H1 (cell line): ENCODE measurements at places on chromosomes 3 and 15. TPM values are rescaled to one million over a fixed set of nuclear protein-coding genes. Genes with fewer than 3 reads are reported as not detected.

GRCh38 chr3:152069871-152070270 is 196.4 kb downstream of the SUCNR1 start:
- no peak overlapping the region for H3K4me3 ChIP-seq
- no peak overlapping the region for H3K27ac ChIP-seq
- no peaks in the 10 kb centered on the region for H3K36me3 ChIP-seq
- no peak for DNase-seq

- H3K27ac ChIP-seq, result no peak overlapping the region
- peaks cover 4% of the 10 kb centered on the region; the same call in 1 of the 2 replicates for H3K4me1 ChIP-seq
- no peaks in the 10 kb centered on the region for H3K36me3 ChIP-seq
- H3K4me3 ChIP-seq, result no peak overlapping the region
- no peaks in the 10 kb centered on the region for H3K27me3 ChIP-seq
Observed at GRCh38 chr3:127224118-127224517, 31.2 kb downstream of the PRR23E start.

DNA sequence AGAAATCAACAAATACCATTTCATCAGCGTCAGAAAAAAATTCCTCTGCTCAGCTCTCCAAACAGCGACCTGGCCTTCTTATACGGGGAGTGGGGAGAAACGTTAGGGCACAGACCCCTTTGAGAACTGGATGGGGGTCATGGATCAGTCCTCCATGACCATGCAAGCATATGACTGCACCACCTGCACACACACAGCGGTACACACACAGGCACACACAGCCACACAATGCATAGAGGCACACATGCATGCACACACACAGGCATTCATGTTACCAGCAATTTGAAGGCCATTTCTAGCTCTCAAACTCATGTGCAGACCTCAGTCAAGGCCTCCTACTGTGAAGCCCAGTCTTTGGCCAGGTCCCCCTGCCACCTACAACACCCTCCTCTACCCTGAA is 50.2 kb downstream of the SLC41A3 start:
- H3K4me3 ChIP-seq, result no peak overlapping the region
- no peaks in the 10 kb centered on the region for H3K4me1 ChIP-seq
- no peaks in the 10 kb centered on the region for H3K36me3 ChIP-seq
- no peaks in the 10 kb centered on the region for H3K27me3 ChIP-seq

Gene ARNT2
- 9.5 and 10.0 TPM in 2 replicates for polyA plus RNA-seq

DNA sequence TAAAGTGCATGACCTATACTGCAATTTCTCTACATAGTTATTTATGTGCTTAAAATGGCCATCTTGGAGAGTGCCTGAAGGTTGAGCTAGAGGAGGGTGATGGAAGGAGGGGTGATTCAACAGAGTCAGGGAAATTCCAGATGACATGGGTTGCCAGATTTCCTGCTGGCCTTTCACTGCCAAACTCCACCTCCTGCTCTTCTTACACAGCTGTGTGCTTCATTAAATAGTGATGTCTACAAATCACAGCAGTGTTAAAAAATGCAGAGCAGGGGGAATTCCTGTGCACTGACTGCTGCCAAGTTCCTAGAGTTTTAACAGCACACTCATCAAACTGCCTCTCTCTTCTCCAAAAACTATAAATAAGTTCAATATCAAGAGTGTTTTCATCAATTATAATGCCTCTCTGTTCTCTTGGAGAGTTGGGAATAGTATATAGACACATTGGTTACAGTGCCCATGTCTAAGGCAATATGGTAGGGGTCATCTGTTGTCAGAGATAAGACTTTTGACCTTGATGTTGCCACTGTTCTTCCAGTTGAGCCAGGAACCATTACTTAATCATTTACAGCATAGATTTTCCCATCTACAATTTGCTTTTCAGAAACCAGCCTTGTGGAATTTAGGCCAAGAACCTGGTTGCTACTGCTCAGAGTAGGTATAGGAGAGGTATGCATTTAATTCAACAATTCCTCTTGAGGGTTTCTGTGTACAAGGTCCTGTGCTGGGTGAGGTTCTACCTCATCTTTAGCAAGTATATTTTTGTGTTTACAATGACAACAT is 79.6 kb downstream of the TP63 start:
- H3K27me3 ChIP-seq, result no peaks in the 10 kb centered on the region
- no peaks in the 10 kb centered on the region for H3K36me3 ChIP-seq
- no peak overlapping the region for H3K4me3 ChIP-seq
- no peaks in the 10 kb centered on the region for H3K4me1 ChIP-seq

Gene C2CD4B
- polyA plus RNA-seq, result 0.12 and 0.41 TPM in 2 replicates

GRCh38 chr3:85574006-85574705 is 615.4 kb downstream of the CADM2 start:
- H3K27ac ChIP-seq, result no peak overlapping the region
- no peaks in the 10 kb centered on the region for H3K27me3 ChIP-seq
- H3K4me3 ChIP-seq, result no peak overlapping the region
- no peaks in the 10 kb centered on the region for H3K36me3 ChIP-seq

Gene ZBBX
- 0.06 and 0.17 TPM in 2 replicates for polyA plus RNA-seq

DNA sequence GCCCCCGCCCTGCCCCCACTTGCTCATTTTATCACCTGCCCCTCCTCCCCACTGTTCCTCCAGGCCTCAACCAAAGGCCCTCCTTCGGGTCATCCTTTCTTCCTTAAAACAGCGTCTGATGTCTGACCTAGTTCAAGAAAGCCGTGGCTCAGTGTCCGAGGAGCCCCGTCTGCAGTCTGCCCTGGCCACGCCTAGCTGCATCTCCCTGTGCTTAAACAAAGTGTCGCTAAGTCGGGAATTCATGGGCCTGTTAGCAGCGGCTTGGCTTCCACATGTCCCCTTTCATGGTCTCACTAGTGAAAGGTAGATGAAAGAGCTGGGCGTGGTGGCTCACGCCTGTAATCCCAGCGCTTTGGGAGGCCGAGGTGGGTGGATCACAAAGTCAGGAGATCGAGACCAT is 41.2 kb downstream of the TM2D3 start:
- H3K4me3 ChIP-seq, result no peak overlapping the region
- H3K27ac ChIP-seq, result no peak overlapping the region
- H3K36me3 ChIP-seq, result no peaks in the 10 kb centered on the region

- no peak overlapping the region for H3K27ac ChIP-seq
- H3K4me1 ChIP-seq, result no peaks in the 10 kb centered on the region; the same call in 1 of the 2 replicates
- no peaks in the 10 kb centered on the region for H3K27me3 ChIP-seq
- H3K36me3 ChIP-seq, result no peaks in the 10 kb centered on the region
- DNase-seq, result no peak
Observed at GRCh38 chr3:195403244-195403643, 39.6 kb downstream of the ACAP2 start.

GRCh38 chr3:31613177-31613576 is 80.5 kb downstream of the STT3B start:
- no peak overlapping the region for H3K4me3 ChIP-seq
- no peaks in the 10 kb centered on the region for H3K27me3 ChIP-seq
- no peak overlapping the region for H3K27ac ChIP-seq
- no peaks in the 10 kb centered on the region for H3K36me3 ChIP-seq
- H3K4me1 ChIP-seq, result no peaks in the 10 kb centered on the region
- DNase-seq, result no peak

DNA sequence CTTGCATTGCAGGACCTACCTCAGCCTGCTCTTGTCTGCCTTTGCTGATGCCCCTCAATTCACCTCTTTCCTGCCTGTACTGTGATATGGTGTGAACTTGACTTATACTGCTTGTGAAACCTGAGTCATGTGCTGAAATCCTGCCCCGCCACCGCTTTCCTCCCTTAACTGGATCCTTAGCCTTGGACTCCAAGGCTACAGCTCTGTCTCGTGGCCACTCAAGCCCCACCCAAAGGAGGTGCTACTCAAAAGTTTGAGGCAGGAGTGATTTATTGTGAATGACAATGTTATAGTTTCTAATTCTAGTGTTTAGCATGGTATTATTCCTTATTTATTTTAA is 56.1 kb downstream of the MYZAP start:
- no peaks in the 10 kb centered on the region for H3K36me3 ChIP-seq
- H3K27ac ChIP-seq, result no peak overlapping the region
- no peaks in the 10 kb centered on the region for H3K4me1 ChIP-seq
- no peaks in the 10 kb centered on the region for H3K27me3 ChIP-seq
- DNase-seq, result no peak

Gene TRAT1
- polyA plus RNA-seq, result not detected in 2 replicates

Gene ATP13A4
- polyA plus RNA-seq, result 0.06 and 0.12 TPM in 2 replicates

Gene CMTM6
- polyA plus RNA-seq, result 14.0 and 24.0 TPM in 2 replicates

DNA sequence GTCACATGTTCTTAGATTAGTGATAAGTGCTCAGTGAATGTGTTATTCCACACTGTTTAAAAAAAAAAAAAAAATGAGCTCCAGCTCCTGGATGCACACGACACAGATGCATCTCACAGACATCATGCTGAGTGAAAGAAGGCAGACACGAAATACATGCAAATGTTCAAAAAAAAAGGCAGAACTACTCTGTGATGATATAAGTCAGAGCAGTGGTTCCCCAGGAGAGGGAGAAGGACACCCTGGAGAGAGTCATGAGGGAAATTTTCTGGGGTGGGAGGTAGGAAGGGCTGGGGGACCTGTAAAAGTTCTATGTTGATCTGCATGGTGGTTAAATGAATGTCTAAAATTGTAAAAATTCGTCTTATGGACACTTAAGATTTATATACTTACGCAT is 4.3 kb downstream of the CSRNP1 start:
- H3K36me3 ChIP-seq, result peaks cover 11% of the 10 kb centered on the region; the same call in 1 of the 2 replicates
- no peak for DNase-seq
- H3K27me3 ChIP-seq, result no peaks in the 10 kb centered on the region
- peaks cover 35% of the 10 kb centered on the region for H3K4me1 ChIP-seq
- H3K27ac ChIP-seq, result no peak overlapping the region

- H3K36me3 ChIP-seq, result no peaks in the 10 kb centered on the region
- H3K27ac ChIP-seq, result no peak overlapping the region
- DNase-seq, result no peak
- H3K27me3 ChIP-seq, result no peaks in the 10 kb centered on the region
- H3K4me3 ChIP-seq, result no peak overlapping the region
- H3K4me1 ChIP-seq, result no peaks in the 10 kb centered on the region
Observed at GRCh38 chr3:39819899-39820298, 10.5 kb downstream of the MYRIP start.

DNA sequence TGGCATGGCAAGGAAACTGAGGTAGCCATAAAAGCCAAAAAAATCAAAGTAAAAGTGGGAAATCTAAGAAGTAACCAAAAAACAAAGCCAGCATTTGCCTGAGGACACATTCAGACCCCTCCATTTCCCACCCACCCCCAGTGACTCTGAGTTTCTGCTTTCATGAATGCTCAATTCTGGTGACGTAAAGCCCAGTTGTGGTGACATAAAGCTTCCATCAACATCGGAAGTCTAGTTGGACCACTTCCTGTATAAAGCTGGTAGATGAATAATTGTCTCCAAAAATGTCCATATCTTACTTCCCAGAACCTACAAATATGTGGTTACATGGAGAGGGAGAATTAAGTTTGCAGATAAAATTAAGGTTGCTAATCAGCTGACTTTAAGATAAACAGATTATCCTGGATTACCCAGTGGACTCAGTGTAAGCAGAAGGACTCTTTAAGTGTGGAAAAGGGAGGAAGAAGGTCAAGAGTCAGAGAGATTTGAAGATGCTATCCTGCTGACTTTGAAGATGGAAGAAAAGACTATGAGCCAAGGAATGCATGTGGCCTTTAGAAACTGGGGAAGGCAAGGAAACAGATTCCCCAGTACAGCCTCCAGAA is 62.0 kb upstream of the ST3GAL6 start:
- no peak for DNase-seq
- no peaks in the 10 kb centered on the region for H3K4me1 ChIP-seq
- H3K4me3 ChIP-seq, result no peak overlapping the region
- H3K27me3 ChIP-seq, result no peaks in the 10 kb centered on the region
- no peak overlapping the region for H3K27ac ChIP-seq
- no peaks in the 10 kb centered on the region for H3K36me3 ChIP-seq

Gene UQCRC1
- 720 TPM in 2 replicates for polyA plus RNA-seq

- DNase-seq, result no peak
- no peak overlapping the region for H3K27ac ChIP-seq
- no peaks in the 10 kb centered on the region for H3K4me1 ChIP-seq
- H3K36me3 ChIP-seq, result no peaks in the 10 kb centered on the region
- no peak overlapping the region for H3K4me3 ChIP-seq
- H3K27me3 ChIP-seq, result no peaks in the 10 kb centered on the region
Observed at GRCh38 chr3:168990134-168990533, 673.4 kb downstream of the MECOM start.

Gene CPLX3
- 0.17 and 0.27 TPM in 2 replicates for polyA plus RNA-seq

- H3K27me3 ChIP-seq, result no peaks in the 10 kb centered on the region
- H3K27ac ChIP-seq, result no peak overlapping the region
- no peak overlapping the region for H3K4me3 ChIP-seq
- no peaks in the 10 kb centered on the region for H3K36me3 ChIP-seq
Observed at GRCh38 chr3:183524476-183524875, 31.0 kb downstream of the KLHL6 start.

DNA sequence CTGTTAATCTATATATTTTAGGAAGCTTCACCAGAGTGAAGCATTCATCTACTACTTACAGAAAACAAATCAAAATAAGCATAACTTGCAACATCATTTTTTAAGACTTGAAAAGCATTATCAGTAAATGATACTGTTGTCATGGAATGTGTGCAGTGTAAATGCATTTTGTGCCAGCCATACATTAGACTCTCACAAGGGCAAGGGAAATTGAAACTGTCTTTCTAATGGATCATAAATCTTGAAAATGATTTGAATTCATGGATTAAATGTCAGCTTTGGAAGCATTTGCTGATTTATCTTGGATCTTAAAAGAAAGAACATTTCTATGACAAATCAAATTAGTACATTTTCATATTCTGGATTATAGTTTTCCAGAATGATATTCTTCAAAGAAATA is 338.3 kb upstream of the SGO1 start:
- H3K27ac ChIP-seq, result no peak overlapping the region
- no peak for DNase-seq
- H3K4me1 ChIP-seq, result no peaks in the 10 kb centered on the region
- H3K36me3 ChIP-seq, result no peaks in the 10 kb centered on the region
- no peak overlapping the region for H3K4me3 ChIP-seq

DNA sequence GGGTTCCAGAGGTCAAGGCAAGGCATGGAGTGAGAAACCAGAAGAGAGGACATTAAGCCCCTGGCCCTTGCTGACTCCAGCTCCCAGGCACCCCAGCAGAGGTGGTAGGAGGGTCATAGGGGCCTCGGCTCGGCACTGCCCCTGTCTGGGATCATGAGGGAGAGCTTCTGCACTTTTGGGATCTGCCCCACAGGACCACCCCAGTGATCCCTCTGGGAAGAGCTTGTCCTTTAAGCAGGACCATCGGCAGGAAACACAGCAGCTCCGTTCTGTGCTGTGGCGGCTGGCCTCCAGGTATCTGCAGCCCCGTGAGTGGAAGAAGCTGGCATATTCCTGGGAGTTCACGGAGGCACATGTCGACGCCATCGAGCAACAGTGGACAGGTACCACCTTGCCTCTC is 35.5 kb downstream of the ANKDD1A start:
- no peaks in the 10 kb centered on the region for H3K4me1 ChIP-seq
- H3K36me3 ChIP-seq, result no peaks in the 10 kb centered on the region
- H3K27me3 ChIP-seq, result no peaks in the 10 kb centered on the region
- no peak overlapping the region for H3K4me3 ChIP-seq
- peak; percentile 48 for DNase-seq

Gene RPL29
- polyA plus RNA-seq, result 2,660 and 3,062 TPM in 2 replicates

Gene SENP5
- 4.8 and 6.7 TPM in 2 replicates for polyA plus RNA-seq
